ENCODE measurements at places on chromosomes 7 and 10.

GRCh38 chr7:27970350-27970749 lies 210.2 kb downstream of the JAZF1 start:
- DNase-seq, result no peak

DNA sequence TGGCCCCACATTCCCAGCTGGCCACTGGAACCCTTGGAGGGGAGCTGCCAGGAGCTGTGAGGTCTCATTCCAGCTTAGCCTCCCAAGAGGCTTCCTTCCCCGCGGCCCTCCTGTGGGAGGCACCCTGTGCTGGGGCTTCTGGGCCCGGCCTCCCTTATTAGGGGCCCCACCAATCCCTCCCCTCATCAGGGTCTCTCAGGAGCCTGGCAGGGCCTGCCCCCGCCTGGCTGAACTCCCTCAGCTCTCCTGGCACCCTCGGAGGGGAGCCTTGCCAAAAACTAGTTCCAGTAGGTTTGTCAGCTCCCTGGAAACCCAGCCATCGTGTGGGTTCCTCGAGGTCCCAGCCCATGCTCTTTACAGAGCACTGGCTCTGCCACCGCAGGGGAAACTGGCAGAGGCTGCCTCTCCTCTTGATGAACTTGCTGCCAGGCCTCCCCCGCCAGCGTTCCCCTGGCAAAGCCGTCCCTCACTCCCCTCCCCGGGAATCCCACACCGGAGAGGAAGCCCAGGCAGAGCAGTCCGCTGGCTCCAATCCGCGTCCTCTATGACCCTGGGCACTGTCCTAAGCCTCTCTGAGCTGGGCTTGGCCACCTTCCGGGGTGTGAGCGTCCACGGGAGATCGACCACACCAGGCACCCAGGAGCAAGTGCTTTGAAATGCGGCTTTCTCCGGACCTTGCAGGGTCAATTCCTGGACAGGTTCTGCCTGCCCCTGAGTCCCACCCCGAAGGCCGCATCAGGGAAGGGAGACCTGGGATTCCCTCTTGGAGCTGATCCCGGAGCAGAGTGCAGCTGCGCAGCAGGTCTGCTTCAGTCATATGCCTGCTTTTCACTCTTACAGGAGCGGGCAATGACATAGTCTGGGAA lies 139.8 kb downstream of the ARHGAP22 start:
- DNase-seq, result no peak

GRCh38 chr7:142308326-142308725 lies 50.5 kb upstream of the PRSS58 start:
- DNase-seq, result no peak

DNA sequence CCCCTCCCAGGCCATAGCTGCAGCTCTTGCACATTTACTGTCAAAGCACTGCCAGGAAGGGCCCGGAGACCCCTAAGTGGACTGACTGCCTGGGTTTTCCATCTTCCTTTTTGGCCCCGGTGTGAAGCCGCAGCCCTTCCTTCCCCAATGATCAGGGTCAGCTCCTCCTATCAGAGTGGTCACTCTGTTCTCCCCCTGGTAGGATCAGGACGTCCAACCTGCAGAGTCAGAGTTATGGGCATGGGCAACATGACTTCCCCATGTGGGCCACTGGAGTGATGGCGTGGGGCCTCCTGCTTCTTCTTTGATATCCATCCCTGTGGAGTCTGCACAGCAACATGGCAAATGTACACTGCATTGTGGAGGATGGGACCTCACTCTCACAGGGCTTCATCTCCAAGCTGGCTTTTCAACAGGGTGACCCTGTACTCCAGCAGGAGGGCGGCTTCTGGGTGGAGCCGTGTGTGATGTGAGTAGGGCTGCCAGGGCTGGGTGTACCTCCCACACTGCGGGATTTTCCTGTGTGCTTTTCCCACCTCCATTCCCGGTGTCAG lies 6.4 kb upstream of the RAMP3 start:
- DNase-seq, result no peak

DNA sequence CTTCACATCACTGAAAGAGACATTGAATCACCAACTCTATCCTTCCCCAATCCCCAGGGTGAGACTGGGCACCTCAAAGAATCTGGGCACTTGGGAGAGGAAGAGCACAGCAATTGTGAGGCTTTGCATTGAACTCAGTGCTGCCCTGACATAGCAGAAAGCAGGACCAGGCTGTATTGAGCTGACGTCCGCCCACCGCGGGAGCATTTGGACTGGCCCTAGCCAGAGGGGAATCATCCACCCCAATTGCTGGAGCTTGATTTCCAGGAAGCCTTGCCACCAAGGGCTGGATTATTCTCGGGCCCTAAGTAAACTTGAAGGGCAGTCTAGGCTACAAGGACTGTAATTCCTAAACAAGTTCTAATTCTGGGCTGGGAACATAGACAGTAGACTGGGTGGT lies 416.3 kb upstream of the PHF14 start:
- no peak for DNase-seq

- DNase-seq, result no peak
Observed at GRCh38 chr7:39847227-39847626, 102.8 kb upstream of the CDK13 start.

GRCh38 chr7:8214244-8214824 lies 47.6 kb downstream of the ICA1 start:
- DNase-seq, result no peak

- DNase-seq, result no peak
Observed at GRCh38 chr10:119159332-119159731, 6.2 kb downstream of the SFXN4 start.

DNA sequence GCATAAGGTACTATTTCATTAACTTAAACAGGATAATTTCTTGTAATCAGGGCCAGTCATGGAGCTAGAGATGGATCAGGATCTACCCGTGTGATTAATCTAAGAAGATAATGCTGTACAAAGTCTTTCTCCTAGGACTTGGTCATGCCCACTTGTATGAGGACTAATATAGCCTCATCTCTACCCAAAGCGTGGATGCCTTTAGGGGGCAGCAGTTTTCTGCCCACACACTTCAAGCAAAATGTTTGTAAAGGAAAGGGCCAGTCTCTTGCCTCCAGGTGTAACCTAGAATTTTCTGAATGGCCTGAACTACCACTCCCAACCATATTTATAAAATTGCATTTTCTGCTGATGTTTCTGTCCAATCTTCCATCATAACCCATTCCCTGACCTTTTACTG lies 764.0 kb upstream of the IGFBP3 start:
- DNase-seq, result no peak

DNA sequence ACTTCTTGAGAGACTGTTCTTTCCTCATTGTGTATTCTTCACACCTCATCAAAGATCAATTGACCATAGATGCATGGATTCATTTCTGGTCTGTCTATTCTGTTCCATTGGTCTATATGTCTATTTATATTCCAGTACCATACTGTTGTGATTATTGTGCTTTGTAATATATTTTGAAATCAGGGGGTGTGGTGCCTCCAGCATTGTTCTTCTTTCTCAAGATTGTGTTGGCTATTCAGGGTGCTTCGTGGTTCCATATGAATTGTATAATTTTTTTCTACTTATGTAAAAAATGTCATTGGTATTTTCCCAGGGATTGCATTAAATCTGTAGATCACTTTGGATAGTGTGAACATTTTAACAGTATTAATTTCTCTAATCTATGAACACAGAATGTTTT lies 106.5 kb downstream of the EPC1 start:
- no peak for DNase-seq

GRCh38 chr10:4677296-4678021 lies 148.5 kb upstream of the AKR1E2 start:
- no peak for DNase-seq

DNA sequence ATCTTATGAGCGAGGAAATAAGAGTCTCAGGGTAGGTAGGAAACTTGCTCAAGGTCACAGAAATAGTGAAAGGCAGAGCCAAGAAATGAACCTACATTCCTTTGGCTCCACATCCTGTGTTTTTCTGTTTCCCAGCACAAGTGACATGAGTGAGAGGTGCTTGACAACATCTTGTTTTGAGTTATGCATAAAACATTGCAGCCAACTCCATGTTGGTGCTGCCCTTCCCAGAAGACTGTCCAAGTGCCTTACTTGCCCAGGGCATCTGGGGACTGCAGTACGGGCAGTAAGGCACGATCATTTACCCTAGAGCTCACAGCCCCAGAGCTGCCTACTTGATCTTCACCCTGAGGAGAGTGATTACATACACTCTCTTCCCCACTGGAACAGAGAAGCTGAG lies 148.8 kb downstream of the NOC3L start:
- DNase-seq, result no peak

DNA sequence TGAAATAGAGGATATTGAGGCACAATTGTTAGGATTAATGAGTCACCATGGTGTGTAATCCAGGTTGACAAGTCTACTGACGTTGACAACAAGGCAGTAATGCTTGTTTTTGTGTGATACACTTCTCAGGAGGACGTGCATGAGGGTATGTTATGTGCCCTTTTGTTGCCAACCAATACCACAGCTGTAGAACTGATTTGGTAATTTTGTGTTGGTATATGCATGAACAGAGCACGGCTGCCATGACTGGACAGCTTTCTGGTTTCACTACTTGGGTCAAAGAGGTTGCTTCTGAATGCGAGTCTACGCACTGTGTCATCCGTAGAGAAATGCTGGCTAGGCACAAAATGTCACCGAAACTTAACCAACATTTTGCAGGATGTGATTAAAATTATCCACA lies 32.9 kb downstream of the PHTF2 start:
- no peak for DNase-seq

DNA sequence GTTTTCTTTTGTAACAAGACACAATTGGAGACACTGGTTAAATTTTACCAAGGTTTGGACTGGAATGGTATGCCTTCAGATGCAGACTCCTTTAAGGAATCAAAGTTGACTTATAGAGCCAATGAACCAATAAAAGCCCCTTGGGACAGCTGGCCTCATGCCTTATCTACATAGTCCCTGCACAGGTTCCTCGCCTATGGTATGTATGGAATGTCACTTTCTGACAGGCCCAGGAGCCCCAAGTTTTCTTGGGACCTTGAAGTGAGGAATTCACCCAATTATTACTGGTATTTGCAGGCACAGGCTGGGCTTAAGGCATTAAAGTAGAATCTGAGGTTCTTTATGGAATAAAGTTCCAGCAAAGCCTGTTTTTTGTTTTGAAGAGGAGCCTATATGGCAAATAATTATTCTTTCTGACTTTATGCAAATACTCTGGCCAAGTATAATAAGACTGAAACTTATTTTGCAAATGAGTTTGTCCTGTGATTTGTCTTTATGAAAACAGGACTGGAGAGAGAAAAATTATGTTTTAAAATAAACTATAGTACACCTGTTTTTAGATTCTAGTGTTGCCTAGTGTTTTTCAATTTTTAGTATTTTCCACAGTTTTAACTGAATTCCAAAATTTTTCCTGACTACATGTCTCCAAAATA lies 24.1 kb upstream of the DNMBP start:
- no peak for DNase-seq

DNA sequence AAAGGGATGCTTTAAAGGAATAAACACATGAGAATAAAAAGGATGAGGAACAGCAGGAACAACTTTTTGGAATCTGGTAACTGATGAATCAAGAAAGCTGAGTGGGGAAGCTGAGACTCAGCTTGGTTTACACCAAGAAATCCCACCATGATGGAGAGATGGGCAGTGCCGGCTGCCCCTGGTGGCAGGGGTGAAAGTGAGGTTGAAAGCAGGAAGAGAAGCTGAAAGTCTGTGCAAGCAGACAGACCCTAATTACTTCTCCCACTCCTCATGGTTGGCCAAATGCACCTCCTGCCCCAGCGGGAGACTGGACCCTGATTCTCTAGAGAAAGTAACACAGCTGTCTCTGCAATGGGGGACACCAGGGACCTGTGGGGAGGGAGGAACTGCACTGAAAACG lies 57.6 kb upstream of the NANOS1 start:
- no peak for DNase-seq

GRCh38 chr10:31136930-31137885 lies 105.5 kb upstream of the ZNF438 start:
- no peak for DNase-seq

- peak; percentile 45 for DNase-seq
Observed at GRCh38 chr10:23198940-23199767, 7.0 kb downstream of the PTF1A start.

DNA sequence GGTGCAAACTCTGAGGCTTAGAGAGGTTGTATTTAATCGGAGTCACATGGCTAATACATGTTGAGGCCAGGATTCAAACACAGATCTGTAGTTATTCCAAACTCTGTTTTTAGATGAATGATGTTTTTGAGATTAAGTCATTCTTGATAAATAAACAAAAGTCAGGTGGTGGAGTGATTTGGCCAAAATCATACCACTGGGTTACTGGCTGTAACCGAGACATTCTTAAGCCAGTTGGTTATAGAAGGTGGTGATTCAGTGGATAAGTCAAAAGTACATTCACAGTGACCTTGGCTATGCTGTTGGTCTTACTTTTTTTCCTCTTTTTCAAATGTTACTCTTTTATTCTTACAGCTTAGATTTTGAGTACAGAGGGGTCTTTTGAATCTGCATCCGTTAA lies 361.4 kb downstream of the KIF20B start:
- DNase-seq, result no peak

DNA sequence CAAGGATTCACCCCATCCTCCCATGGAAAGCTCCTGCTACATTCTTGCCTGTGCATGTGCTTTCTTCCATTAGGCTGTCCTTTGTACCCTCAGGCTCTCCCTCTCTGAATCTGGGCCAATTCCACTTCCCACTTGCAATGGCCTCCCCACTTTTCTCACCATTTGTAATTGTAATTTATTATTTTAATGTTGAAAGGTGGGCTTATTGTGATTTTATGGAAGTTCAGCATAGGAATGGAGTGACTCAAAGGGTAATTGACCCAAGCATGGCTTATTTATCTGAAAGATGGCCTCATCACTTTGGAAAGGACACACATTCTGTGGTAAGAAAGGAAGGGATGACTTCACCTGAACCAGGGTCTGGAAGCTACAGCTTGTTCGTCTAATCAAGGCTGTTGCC lies 46.9 kb upstream of the ORC5 start:
- DNase-seq, result no peak

GRCh38 chr10:34721208-34721840 lies 93.8 kb downstream of the PARD3 start:
- no peak for DNase-seq

DNA sequence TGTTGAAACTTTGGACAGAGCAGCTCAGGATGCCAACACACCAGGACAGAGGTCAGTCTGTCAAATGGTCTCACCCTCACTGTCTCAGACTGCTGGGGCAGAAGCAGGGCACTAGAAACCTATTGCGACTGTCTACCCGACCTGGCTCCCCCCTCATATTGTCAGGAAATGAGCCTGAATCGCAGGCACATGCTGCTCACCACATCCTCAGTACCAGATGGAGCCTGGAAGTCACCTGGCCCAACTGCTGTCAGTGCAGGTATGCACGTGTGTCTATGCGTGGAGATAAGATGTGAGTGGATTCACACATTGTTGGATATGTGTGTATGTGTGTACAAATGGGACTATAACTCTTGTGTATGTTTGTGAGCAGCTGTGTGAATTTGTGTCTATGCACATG lies 3.2 kb upstream of the CDHR1 start:
- DNase-seq, result no peak

- no peak for DNase-seq
Observed at GRCh38 chr7:82839555-82839954, 323.1 kb downstream of the PCLO start.

Measured in eye (tissue), 1 donor.